ENCODE measurements at places on chromosomes 7 and 10.
A peak's percentile ranks its signal among the peaks of the same experiment; 100 is the strongest.

- peak; percentile 21 for DNase-seq
Observed at GRCh38 chr10:95560278-95561176, 644 bp downstream of the SORBS1 start.

DNA sequence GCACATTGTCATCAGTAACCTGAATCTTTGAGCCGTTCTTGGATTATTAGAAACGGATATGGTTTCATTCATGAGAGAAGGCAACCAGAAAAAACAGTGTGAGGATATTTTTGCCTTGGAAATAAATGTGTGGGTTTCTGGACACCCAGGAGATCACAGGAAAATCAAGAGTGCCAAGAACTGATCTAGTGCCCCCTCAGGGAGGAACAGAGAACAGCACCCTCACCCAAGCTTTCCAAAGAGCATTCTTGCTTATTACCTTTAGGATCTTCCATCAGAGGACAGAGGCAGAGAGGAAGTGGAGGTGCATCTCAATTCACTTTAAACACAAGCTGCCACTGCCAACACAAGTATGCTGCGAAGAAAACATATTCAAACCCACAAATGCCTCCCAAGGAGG, 851.5 kb upstream of the COBL start:
- no peak for DNase-seq

DNA sequence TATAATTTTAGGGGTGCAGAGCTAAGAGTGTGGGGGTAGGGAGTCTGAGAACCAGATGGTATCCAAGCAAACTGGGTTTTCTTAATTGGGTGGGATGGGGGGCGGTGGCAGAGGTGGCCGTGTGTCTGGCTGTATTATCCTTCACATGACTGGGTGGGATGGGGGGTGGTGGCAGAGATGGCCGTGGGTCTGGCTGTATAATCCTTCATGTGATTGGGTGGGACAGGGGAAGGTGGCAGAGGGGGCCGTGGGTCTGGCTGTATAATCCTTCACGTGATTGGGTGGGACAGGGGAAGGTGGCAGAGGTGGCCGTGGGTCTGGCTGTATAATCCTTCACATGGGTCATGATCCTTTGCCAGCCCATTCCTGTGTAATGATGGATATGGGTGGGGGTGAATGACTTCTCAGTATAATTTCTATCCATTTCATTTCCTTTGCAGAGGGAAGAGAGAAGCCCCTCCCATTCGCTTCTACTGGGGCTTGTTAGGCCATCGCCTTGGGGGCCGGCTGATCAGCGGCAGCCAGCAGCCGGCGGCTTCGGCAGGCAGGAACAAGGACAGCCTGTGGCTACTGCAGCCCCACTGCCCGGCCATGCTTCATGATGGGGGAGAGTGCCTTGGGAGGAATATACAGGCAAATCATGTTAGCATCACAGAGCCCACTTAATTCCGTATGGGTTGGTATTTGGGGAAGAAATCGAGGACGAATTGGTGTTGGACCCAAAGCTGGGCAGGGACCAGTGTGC, 179.6 kb upstream of the MKI67 start:
- no peak for DNase-seq

GRCh38 chr7:151366880-151367222, 25.2 kb downstream of the NUB1 start:
- DNase-seq, result no peak

- no peak for DNase-seq
Observed at GRCh38 chr10:92692080-92692671, 2.4 kb downstream of the HHEX start.

- DNase-seq, result no peak
Observed at GRCh38 chr7:47303014-47303694, 278.8 kb downstream of the TNS3 start.

DNA sequence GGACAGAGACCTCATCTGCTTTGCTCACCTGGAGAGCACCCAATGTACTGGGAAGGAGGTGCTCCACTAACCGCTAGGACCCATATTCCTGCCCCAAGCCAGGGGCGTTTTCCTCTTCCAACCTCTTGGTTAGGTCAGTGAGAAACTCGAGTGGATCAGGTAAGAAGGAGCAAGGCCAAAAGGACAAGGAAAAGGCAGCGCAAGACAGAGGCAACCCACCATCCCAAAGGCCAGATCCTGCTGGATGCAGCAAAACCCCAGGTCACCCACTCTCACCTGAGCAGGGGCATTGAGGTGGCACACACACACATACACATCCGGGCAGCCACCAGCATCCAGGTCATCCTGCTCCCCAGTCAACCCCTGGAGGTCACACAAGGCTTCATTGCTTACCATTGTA, 105.1 kb downstream of the GRID1 start:
- no peak for DNase-seq

- no peak for DNase-seq
Observed at GRCh38 chr7:129493555-129493954, 8.8 kb upstream of the SMKR1 start.

- no peak for DNase-seq
Observed at GRCh38 chr10:79981450-79982361, 32.8 kb upstream of the SFTPD start.

DNA sequence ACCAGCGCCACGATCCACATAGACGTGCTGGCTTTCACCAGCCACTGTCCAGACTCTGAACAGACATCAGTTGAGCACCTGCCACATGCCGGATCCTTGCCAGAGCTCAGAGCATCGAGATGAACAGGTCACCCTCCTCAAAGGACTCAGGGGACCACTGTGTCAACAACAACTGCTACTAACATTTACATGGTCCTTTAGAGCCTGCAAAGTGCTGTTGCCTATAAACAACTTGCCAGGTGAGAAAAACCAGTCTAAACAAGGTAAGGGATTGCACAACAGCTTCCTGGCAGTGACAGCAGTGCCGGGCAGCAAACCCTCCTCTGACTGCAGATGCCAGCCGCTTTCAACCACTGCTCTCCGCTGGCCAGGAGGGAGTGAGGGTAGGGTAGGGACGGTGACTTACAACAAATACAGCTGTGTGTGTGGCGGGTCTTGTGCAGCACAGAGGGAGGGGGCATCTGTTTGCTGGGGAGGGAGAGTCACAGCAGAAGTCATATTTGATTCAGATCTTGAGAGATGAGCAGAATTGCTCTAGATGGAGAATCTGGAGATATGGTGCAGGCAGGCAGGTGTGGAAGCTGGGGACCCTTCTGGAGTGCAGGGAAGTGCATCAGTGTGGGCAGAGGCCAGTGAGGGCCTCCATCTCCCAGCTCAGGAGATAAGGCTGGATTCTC, 32.8 kb upstream of the RHEB start:
- DNase-seq, result no peak

GRCh38 chr10:117743509-117743908, 201.0 kb downstream of the EMX2 start:
- no peak for DNase-seq

DNA sequence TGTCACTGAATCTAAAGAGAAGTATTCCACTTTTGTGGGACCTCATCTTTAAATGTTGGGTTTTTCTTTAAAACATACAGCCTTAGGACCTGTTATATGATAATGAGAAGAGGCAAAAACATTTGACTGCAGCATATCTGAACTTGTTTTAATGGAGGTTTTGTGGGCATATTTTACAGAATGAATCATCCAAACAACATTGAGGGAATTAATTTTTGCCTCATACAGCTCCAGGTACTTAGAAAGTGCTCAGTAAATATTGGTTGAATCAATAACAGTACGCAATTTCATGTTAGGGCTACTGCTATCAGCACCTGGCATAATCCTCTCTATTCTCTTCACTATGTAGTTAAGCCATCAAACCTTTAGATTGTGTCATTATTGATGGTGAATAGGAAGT, 115.9 kb downstream of the MALRD1 start:
- no peak for DNase-seq

GRCh38 chr7:50768485-50769474, 13.9 kb downstream of the GRB10 start:
- no peak for DNase-seq

DNA sequence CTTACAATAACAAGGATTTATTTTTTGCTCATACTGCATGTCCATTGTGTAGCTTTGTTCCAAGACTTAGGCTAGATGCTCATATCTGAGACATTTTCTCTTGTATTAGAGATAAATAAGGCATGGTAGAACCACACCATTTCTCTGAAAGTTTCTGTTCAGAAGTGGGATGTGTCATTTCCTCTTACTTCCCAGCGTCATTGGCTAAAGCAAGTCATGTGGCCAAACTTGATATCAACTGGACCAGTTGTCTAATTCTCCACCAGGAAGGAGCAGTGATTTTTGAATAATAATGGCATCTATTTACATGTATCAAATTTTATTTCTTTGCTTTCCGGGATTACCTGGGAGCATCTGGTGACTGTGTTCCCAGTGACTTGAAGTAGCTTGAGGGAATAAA, 38.3 kb downstream of the AHCYL2 start:
- DNase-seq, result no peak

Measured in activated T-helper 9 cell treated with anti-CD3 and anti-CD28 coated beads, Interleukin-2, amount 50 U/mL, for 16 hours (primary cell).